Neural crest cell (in vitro differentiated cells): ENCODE measurements at places on chromosomes 1 and 21. TPM values are rescaled to one million over a fixed set of nuclear protein-coding genes. Genes with fewer than 3 reads are reported as not detected.

- H3K27ac ChIP-seq = no peak overlapping the region
- DNase-seq = peak; percentile 60
- H3K36me3 ChIP-seq = no peaks in the 10 kb centered on the region
- H3K4me1 ChIP-seq = no peaks in the 10 kb centered on the region
- no peak overlapping the region for H3K4me3 ChIP-seq
- H3K27me3 ChIP-seq = peaks cover 54% of the 10 kb centered on the region
Observed at GRCh38 chr1:30106125-30106524, 617.3 kb downstream of the MATN1 start.

SLC22A15 gene
- total RNA-seq = 1.8 and 2.3 TPM in 2 replicates

DNA sequence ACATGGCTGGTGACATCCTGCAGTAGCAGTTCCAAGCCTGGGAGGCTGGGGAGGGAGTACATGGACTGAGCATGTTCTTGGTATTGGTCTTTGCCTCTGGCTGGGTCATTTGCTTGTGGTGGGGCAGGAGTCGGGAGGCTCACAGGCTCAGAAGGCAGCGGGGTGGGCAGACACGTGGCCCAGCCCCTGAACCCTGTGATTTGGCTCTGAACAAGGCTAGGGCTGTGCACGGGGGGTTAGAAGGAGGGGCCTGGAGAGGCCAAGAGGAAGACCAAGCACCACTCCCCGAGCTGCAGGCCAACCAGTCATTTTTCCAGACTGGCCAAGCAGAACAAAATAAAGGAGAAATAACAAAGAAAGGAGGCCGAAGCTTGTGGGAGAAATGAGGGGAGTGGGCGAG lies 9.7 kb upstream of the PRELP start:
- H3K36me3 ChIP-seq = no peaks in the 10 kb centered on the region
- peaks cover 30% of the 10 kb centered on the region for H3K4me1 ChIP-seq
- peak; percentile 16 for DNase-seq
- H3K4me3 ChIP-seq = no peak overlapping the region

DNA sequence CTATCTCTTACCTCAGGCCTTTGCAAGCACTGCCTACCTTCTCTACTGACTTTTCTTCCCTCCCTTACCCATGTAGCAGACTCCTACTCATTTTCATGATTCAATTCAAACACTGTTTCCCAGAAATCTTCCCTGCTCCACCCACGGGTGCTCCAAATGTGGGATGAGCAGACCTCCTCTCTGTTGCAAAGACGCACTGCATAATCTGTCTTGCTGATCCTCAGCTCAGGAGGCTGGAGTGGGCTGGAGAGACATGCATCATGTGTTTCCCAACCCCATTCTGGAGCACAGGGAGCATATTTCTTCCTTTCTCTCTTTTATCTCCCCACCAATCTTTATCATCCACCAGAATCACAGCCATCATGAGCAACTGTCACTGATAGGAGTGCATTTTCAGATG lies 459.9 kb upstream of the NFIA start:
- no peaks in the 10 kb centered on the region for H3K36me3 ChIP-seq
- peaks cover 23% of the 10 kb centered on the region for H3K4me1 ChIP-seq
- peak overlapping the region; percentile 46 for H3K27ac ChIP-seq
- H3K4me3 ChIP-seq = peak overlapping the region; percentile 2
- H3K27me3 ChIP-seq = no peaks in the 10 kb centered on the region
- no peak for DNase-seq

TPTE gene
- not detected in 2 replicates for total RNA-seq

SLC5A3 gene
- total RNA-seq = 19.6 and 20.4 TPM in 2 replicates

DNA sequence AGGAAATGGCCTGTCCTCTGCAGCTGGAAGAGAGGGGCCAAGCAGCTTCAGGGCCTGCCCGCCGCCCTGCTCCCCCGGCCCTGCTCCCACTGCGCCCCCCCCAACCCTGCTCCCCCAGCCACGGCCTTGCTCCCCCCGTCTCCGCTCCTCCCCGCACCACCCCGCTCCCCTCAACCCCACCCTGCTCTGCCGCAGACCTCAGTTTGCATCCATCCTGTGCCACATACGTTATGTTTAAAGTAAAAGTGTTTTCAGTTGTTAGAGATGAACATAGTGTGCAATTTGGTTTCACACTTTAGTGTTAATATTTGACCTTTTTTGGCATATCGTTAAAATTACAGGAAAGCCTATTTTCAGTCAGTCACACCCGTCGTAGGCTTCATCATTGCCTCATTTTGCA lies 34.1 kb upstream of the DIP2A start:
- no peak for DNase-seq
- H3K4me1 ChIP-seq = peaks cover 8% of the 10 kb centered on the region
- H3K36me3 ChIP-seq = peaks cover 5% of the 10 kb centered on the region
- H3K27ac ChIP-seq = no peak overlapping the region
- no peaks in the 10 kb centered on the region for H3K27me3 ChIP-seq

DNA sequence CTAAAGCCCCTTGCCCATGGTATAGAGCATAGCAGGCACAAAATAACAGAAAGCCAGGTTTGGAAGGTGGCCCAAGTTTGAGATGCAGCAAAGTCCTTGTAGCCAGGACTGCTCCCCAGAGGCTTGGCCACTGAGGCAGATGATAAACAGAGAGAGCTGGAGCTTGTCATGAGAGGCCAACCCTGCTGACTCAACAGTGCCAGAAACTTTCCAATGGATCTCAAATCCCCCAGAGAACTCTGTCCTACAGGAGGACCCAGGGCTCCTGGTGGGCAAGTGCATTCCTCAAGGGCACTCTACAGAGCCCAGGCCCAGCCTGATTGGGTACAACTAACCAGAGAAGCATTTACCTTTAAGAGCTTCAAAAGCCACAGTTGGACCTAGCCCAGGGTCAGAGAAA lies 280.7 kb downstream of the KCNH1 start:
- peaks cover 3% of the 10 kb centered on the region for H3K27me3 ChIP-seq
- no peaks in the 10 kb centered on the region for H3K36me3 ChIP-seq
- no peak overlapping the region for H3K27ac ChIP-seq

GRCh38 chr1:103267266-103267665 lies 158.9 kb upstream of the COL11A1 start:
- H3K27ac ChIP-seq = no peak overlapping the region
- no peak overlapping the region for H3K4me3 ChIP-seq
- no peaks in the 10 kb centered on the region for H3K36me3 ChIP-seq
- no peaks in the 10 kb centered on the region for H3K27me3 ChIP-seq

DNA sequence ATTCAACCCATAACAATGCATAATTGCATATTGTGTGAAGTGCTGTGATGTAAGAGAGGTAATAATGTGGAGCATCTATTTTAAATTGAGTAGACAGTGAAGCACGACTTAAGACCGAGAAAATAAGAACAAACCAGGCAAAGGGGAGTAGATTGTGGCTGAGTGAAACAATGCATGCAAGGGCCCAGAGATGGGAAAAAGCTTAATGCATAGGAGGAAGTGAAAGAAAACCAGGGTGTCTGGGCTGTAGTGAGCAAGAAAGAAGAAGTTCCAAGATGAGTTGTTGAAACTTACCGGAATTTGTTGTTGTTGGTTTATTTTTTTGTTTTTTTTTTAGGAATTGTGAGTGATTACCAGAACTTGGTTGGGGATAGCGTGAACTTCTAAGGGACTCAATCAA lies 104.7 kb downstream of the SNX7 start:
- DNase-seq = no peak
- no peak overlapping the region for H3K27ac ChIP-seq
- no peaks in the 10 kb centered on the region for H3K27me3 ChIP-seq
- H3K36me3 ChIP-seq = no peaks in the 10 kb centered on the region

GRCh38 chr21:38303300-38303699 lies 46.5 kb downstream of the KCNJ15 start:
- peaks cover 35% of the 10 kb centered on the region for H3K4me1 ChIP-seq
- DNase-seq = no peak
- H3K4me3 ChIP-seq = no peak overlapping the region
- no peaks in the 10 kb centered on the region for H3K36me3 ChIP-seq
- no peak overlapping the region for H3K27ac ChIP-seq

- H3K36me3 ChIP-seq = no peaks in the 10 kb centered on the region
- peaks cover 29% of the 10 kb centered on the region for H3K4me1 ChIP-seq
- H3K4me3 ChIP-seq = no peak overlapping the region
- H3K27me3 ChIP-seq = no peaks in the 10 kb centered on the region
- DNase-seq = no peak
Observed at GRCh38 chr1:14975119-14975518, 178.4 kb upstream of the TMEM51 start.

DNA sequence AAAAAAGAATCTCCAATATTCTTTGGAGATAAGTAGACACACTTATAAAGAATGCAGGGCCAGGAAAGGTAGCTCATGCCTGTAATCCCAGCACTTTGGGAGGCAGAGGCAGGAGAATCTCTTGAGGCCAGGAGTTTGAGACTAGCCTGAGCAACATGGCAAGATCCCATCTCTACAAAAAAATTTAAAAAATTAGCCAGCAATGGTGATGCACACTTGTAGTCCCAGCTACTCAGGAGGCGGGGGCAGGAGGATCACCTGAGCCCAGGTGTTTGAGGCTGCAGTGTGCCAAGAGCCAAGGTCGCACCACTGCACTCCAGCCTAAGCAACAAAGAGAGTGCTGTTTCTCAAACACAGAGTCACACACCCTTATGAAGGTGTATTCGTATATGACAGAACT lies 385.0 kb downstream of the SMYD3 start:
- no peak overlapping the region for H3K27ac ChIP-seq
- H3K27me3 ChIP-seq = no peaks in the 10 kb centered on the region
- H3K4me1 ChIP-seq = no peaks in the 10 kb centered on the region
- H3K36me3 ChIP-seq = no peaks in the 10 kb centered on the region

TCEA3 gene
- 1.2 and 1.5 TPM in 2 replicates for total RNA-seq

CLIC6 gene
- total RNA-seq = 0.19 and 0.25 TPM in 2 replicates

DNA sequence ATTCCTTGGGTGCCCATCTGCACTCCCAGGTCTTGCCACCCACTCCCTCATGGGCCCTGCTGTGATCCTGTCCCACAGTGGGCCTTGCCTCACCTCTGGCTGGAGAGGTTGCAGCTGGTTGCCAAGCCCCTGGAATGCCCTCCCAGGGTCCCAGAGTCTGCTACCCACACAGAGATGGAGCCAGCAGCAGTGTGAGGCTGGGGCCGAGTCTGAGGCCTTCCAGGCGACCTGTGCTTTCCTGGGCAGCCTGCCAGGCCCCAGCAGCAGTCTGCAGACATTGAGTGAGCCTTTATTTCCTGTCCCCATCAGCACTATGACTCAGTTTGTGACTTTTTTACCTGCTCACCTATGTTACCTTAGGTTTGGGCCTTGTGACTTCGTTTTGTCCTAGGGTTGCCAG lies 25.0 kb upstream of the TSPAN2 start:
- H3K27ac ChIP-seq = no peak overlapping the region
- DNase-seq = no peak

OSCP1 gene
- total RNA-seq = 10.5 and 11.5 TPM in 2 replicates

OLIG2 gene
- total RNA-seq = 5.4 TPM in 2 replicates

AK5 gene
- total RNA-seq = 1.1 and 1.7 TPM in 2 replicates

DNA sequence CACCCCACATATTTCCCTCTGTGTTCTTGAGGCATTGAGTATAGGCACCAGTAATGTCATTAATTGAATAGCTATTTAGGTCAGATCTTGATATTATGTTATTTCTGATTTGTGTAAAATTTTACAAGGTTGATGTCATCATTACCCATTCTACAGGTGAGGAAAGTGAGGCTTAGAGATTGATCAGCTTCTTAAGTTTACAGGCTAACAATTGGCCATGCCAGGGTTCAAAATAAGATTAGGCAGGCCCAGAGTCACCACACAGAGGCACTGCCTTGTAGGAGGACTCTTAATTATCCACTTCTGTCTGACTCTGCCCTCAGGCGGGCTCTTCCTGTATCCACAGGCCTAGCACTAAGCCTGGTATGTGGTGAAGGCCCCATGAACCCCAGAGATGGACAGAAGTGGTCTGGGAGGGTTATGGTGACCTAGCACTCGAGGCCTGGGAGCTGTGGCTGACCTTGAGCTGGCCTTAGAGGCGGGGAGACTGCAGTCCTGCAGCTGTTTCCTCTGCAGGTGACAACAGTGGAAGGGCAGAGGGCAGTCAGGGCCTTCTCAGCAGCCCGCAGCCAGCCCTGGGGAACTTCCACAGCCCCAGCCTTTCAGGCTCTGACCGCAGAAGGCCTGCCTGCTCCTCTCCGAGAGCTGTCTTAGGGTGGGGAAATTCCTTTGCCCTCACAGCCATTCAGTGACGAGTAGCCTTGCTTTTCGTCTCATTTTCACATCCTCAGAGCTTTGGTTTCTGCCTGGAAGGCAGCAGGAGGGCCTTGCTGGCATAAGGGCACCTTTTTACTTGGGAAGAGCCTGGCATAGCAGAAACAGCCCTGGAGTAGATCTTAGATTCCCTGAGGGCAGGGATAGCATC lies 12.2 kb downstream of the ZDHHC18 start:
- no peaks in the 10 kb centered on the region for H3K4me1 ChIP-seq
- no peak overlapping the region for H3K27ac ChIP-seq
- no peaks in the 10 kb centered on the region for H3K27me3 ChIP-seq
- DNase-seq = no peak
- H3K36me3 ChIP-seq = peaks cover 19% of the 10 kb centered on the region
- no peak overlapping the region for H3K4me3 ChIP-seq

GRCh38 chr1:50710099-50710498 lies 250.0 kb downstream of the FAF1 start:
- no peaks in the 10 kb centered on the region for H3K36me3 ChIP-seq
- DNase-seq = no peak
- H3K4me1 ChIP-seq = peaks cover 17% of the 10 kb centered on the region
- no peak overlapping the region for H3K4me3 ChIP-seq

DNA sequence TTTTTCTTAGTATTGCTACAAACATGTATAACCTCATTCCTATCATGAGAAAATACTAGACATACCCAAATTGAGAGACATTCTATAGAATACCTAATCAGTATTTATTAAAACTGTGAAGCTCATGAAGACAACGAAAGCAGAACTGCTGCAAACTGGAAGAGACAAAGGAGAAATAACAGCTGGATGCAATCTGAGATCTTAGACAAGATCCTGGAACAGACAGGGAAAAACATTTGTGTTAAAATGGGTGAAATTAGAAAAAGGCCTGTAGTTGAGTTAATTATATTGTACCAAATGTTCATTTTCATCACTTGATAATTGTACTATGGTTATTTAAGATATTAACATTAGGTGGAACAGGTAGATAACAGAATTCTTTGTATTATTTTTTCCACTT lies 392.0 kb downstream of the PLPP3 start:
- DNase-seq = no peak
- H3K27ac ChIP-seq = no peak overlapping the region
- no peaks in the 10 kb centered on the region for H3K36me3 ChIP-seq
- no peaks in the 10 kb centered on the region for H3K27me3 ChIP-seq

- no peak overlapping the region for H3K27ac ChIP-seq
- H3K4me3 ChIP-seq = peak overlapping the region; percentile 86
- H3K27me3 ChIP-seq = peaks cover 46% of the 10 kb centered on the region
- no peak for DNase-seq
Observed at GRCh38 chr1:23868557-23869016, 497 bp upstream of the FUCA1 start.

DNA sequence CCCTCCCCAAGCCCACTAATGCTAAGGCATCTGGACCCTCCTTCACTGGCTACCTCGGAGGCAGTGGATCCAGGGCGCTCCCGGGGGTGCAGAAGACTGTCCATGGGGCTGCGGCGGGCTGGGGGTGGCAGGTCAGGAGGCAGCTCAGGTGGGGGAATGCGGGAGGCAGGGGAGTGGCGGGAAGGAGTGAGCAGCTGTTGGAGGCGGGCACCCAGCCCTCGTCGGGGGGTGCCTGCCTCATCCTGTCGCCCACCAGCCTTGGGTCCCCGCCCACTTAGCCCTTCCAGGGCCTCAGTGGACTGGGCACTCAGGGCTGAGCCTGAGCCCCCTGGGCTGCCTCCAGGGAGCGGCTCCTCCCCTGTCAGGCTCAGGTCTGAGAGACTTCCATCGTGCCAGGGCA lies 10.7 kb upstream of the GATAD2B start:
- no peak overlapping the region for H3K4me3 ChIP-seq
- no peaks in the 10 kb centered on the region for H3K27me3 ChIP-seq
- no peak overlapping the region for H3K27ac ChIP-seq
- H3K4me1 ChIP-seq = peaks cover 11% of the 10 kb centered on the region
